ENCODE measurements at places on chromosomes 3 and 15. TPM values are rescaled to one million over a fixed set of nuclear protein-coding genes. Genes with fewer than 3 reads are reported as not detected.

Gene ISLR
- total RNA-seq, result 4.9 TPM

- no peak for DNase-seq
These were observed 145.5 kb downstream of the SMAD6 start for GRCh38 chr15:66847565-66847991.

- DNase-seq, result no peak
These were observed 375.2 kb downstream of the TUSC7 start for GRCh38 chr3:117084739-117085270.

- DNase-seq, result no peak
These were observed 281.5 kb upstream of the DPPA4 start for GRCh38 chr3:109618766-109619378.

DNA sequence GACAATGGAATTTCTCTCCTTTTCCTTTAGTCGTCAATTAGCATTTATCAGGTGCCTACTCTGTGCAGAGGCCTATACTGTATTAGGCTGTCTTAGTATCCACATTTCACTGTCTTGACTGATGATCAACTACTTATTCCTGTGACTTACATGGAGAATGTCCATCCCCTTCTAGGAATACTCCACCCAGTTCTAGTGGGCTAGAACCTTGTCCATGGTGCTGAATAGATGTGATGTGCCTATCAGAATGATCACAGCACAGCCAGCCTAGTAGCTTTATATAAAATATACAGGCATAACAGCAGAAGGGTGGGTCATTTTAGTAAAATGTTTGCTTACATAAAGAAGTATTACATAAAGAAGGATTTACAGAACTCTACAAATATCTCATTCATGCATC is 621.4 kb downstream of the PDCD6IP start:
- no peak for DNase-seq

- DNase-seq, result no peak
These were observed 232.3 kb upstream of the MRPL3 start for GRCh38 chr3:131735116-131735515.

DNA sequence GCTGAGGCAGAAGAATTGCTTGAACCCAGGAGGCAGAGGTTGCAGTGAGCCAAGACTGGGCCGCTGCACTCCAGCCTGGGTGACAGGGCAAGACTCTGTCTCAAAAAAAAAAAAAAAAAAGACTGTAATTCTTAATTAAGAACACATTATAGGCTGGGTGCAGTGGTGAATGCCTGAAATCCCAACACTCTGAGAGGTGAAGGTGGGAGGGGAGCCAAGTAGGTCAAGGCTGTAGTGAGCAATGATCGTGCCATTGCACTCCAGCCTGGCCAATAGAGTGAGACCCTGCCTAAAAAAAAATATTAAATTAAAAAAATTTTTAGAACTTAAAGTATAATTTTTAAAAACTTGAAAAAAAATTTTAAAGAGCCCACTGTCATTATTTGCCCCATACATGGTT is 13.4 kb upstream of the ARPIN start:
- no peak for DNase-seq

Gene RCN2
- 33.2 TPM for total RNA-seq

GRCh38 chr3:10370429-10370828 is 49.5 kb upstream of the SEC13 start:
- DNase-seq, result no peak

Gene CLCN2
- 31.1 TPM for total RNA-seq

GRCh38 chr15:84736375-84736774 is 12.0 kb upstream of the ZNF592 start:
- no peak for DNase-seq

Gene CYP1A2
- not detected for total RNA-seq

DNA sequence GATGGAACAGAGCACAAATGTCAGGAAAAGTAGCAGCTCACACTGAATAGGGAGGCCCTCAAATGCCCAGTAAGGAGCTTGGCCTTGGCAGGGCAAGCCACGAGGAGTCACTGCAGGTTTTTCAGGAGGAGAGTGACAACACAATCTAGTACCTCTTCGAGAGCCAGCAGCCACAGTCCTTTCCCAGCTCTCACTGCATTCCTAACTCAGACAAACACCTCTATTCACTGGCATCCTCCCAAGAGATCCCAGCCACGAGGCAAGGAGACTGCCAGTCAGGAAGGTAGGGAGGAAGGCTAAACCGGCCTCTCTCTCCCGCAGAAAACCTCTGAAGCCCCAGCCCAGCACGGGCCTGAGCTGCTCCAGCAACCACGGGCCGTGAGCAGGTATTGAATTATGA is 146.0 kb upstream of the SMAD3 start:
- no peak for DNase-seq

Gene CLEC3B
- total RNA-seq, result 14.7 TPM

DNA sequence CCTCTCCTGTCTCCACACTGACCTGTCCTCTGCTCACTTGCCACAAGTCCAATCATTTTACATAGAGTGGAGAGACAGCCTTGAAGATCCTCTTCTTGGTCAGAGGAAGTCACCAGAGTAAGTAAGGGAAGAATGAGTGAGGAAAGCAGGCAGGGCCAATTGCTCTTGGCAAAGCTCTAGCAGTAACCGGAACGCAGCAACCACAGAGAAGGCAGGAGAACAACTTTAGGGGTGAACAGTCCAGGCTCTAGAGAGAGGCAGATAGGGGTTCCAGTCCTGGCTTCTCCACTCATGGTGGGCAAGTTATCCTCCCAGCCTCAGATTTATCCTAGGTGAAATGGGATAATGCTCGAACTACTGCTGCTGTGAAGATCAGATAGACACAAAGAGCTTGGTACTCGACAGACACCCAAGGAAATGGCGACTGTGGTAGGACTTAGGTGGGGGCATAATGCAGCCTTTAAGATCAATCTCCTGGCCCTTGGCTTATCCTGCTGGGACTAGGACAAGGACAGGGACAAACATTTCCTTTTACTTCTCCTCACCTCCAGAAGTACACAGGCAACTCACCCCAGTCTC is 1.2 kb upstream of the ADAMTSL3 start:
- DNase-seq, result no peak

Gene STARD5
- total RNA-seq, result 38.9 TPM

Gene HTR3E
- total RNA-seq, result 0.35 TPM

DNA sequence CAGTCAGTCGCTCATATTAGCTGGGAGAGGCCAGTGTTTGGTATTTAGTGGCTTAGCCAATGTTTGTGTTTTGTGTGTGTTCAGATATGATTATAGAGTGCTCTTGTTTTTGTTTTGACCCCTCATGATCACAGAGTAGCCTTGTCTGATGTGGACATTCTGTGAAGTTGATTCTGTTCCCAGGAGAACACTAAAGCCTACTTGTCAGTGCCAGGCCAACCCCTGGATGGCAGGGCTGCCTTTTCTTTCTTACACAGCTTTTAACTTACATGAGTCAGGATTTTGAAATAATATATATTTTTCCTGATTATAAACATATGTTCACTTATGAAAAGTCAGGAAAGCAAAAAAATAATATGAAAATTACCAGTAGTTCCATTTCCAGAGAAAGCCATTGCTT is 11.9 kb downstream of the CFAP161 start:
- no peak for DNase-seq

DNA sequence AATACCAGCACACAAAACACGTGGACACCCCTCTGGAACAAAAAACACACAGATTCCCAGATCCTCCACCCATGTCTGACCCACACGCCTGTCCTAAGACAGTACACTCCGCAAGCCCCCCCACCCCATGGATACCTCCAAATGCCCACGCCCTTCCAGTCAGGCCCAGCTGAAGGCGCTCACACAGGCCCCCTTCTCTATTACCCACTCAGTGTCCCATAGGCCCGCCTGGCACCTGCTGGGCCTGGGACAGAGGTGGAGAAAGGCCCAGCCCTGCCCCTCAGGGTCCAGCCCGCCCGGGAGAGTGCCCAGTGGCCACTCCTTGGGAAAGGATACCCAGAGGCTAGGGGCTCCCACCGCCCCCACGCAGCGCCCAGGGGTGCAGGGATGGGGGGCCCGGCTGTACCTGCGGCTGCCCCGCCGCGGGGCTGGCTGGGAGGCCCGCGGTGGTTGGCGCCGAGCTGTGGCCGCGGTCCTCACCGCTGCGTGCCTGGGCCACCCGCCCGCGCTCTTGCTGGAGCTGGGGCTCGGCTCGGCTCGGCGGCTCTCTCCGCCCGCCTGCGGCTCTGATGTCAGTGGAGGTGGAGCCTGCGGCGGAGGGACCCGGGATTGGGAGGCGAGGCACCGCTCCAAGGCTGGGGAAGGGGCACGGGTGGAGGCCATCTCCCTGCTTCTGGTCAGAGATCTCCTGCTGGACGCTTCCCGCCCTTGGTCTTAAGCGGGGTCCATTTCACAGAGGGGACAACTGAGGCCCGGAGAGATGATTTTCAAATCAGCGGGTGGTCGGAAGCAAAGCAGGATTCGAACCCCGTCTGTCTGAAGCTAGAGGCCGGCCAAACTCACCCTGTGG is at the start of gene CAMK1:
TSS of gene CAMK1 (minus strand) at position 522 of the 850 bp plus-strand sequence. CDS start 2,198 bp downstream, outside the sequence.
- DNase-seq, result peak; percentile 82

DNA sequence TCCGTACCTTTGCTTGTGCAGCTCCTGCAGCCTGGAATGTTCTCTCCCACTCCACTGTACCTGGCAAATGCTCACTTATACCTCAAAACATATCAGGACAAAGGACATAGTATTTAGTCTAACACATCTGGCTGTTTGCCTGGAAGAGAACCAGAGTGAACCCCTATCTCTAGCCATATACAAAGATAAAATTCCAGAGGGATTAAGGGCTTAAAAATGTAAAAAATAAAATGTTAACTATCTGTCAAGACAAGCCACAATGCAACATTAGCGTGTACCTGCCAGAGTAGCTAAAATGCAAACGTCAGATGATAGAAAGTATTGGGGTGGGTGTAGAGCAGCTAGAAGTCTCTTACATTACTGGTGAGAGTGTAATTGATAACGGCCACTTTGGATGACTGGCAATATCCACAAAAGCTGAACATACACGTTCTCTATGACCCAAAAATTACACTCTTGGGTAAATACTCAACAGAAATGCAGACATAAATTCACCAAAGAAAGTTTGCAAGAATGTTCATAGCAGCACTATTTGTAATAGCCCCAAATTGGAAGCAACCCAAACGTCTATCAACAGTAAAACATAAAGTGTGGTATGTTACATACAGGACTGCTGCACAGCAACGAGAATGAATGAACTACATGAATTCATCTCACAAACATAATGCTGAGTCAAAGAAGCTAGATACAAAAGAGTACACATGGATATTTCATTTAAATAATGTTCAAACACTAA is 18.2 kb upstream of the ADPGK start:
- no peak for DNase-seq

DNA sequence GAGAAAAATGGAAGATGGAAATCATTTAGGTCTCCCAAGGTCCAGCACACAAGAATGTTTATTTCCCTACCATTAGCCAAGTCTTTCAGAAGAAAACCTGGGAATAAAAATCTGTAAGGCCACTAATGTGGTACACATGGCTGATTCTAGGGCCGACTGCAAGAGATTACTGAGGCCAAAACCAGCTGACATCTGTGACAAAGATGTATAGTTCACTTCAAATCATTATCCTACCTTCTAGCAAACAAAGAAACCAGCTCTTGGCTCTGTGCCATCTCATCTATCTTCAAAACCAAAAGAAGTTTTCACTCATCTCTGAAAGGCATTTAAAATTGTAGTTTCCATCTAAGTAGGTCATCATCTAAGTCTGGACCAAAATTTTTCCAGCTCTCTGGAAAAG is 43.9 kb downstream of the ERC2 start:
- DNase-seq, result no peak

DNA sequence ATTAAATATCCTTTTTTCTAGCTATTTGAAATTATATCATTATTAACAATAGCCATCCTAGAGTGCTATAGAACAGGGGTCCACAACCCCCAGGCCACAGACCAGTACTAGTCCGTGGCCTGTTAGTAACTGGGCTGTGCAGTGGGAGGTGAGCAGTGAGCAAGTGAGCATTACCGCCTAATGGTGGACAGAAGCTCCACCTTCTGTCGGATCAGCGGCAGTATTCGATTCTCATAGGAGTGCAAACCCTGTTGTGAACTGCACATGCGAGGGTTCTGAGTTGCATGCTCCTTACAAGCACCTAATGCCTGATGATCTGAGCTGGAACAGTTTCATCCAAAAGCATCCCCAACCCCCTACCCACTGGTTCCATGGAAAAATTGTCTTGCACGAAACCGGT is 11.7 kb downstream of the CLDN16 start:
- DNase-seq, result no peak

DNA sequence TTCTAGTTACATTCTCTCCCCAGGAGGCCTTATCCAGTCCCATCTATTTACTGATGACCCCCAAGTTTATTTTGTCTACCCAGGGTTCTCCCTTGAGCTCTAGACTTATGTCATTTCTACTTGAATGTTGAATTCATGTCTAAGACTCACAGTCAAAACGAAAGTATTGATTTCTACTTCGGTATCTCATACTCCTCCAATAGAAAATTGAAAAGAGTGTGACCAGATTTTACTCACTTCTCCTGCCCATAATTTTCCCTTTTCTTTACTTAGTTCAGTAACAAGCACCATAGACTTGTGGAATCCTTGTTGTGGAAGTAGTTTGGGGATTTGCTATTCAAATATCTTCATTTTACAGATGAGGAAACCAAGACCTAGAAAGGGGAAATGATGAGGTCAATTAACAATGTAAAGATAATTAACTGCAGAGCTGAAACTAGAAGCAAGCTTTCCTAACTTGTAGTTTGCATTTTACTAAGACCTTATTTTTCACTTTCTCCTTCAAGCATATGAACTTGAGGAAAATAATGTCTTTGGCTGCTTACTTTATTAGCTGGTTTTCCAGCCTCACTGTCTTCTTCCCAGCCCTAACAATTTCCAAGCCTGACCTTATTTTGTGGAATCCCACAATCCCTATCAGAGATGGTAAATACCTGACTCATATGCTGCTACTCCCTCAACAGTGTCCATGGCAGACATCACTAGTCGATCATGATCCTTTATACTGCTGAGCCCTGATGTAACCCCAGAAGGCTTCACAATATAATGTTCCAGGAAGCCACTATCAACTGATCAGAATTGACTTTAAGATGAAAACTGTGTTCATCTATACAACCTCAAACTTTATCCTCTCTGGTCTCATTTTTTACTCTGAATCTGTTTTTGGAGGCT is 123.9 kb upstream of the AGBL1 start:
- no peak for DNase-seq

DNA sequence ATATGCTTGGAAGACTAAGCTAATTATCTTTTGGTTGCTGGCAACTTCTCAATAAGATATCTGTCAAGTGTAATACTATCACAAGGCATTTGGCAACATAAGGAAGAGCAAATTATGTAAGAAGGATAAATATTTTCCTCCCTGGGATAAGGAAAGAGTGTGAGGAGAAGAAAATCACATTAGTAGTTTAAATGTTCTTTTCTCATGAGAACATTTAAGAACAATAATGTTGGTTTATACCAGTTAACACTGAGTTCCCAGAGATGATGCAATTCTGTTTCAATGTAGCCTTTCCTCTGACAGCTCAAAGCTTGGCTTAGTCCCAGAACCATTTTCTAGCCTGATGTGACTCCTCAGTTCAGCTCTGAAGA is 66.1 kb upstream of the NPHP3 start:
- no peak for DNase-seq

DNA sequence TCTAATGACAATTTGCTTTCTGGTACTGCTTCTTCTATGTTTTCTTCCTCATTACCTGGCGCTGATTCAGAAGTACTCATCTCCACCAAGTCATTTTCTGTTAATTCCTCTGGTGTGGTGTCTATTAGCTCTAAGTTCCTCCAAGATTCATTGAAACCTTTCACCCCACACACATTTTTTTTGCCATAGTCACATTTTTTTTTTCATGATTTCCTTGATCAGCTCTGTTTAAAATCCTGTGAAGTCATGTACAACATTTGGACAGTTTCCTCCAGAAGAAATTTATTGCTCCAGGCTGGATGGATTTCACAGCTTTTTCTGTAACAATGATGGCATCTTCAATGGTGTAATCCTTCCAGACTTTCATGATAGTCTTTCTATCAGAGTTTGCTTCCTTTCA is 243.2 kb upstream of the VEPH1 start:
- no peak for DNase-seq

Gene GHSR
- not detected for total RNA-seq

Gene CNTN3
- total RNA-seq, result 15.6 TPM
